ENCODE measurements at places on chromosomes 4 and X.

DNA sequence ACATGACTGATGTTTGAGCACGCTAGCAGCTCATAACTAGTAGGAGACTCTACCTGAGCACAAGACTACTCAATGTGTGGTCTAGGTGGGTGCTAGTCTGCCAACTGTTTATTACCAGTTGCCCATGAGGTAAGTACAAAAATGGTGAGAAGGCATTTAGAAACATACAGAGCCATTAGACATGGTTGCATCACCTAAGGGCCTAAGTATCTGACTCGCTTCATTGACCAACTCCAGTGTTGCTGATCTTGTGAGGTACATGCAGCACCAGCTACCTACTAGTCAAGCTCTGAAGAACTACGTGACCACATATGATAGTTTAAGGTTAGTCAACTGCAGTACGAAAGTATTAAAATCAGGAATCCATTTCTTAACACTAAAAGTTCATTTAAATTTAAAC is 39.9 kb downstream of the APBB2 start:
- DNase-seq, result no peak

DNA sequence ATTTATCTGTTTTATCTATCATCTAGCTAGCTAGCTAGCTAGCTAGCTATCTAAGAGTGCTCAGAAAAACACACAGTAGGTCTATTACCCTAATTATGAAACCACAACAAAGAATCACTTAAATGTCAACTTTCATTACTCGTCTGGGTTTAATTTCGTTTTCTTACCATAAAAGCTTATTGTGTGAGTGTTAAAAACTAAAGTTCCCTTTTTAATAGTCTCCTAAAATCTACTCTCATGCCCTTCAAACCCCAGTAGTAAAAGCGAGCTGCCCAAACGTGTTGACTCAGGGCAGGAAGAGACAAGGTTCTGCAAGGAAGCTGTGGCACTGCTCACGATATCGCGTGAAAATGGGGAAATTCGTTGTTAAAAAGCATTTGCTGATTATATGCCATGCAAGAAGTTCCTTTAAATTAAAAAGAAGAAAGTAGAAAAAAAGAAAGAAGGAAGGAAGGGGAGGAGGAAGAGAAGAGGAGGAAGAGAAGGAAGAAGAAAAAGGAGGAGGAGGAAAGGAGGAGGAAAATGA is 595 bp downstream of the MBNL3 start:
- DNase-seq, result peak; percentile 28

DNA sequence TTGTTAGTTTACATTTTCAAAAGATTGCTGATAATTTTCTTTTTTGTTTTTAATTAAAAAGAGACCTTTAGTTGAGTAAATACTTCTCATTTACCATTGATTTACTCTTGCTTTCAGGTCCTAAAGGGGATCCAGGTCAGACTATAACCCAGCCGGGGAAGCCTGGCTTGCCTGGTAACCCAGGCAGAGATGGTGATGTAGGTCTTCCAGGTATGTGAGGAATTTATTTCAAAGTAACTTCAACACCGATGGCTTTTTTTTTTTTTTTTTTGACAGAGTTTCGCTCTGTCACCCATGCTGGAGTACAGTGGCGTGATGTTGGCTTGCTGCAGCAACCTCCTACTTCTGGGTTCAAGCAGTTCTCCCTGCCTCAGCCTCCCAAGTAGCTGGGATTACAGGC is 135.1 kb downstream of the IRS4 start:
- DNase-seq, result no peak

DNA sequence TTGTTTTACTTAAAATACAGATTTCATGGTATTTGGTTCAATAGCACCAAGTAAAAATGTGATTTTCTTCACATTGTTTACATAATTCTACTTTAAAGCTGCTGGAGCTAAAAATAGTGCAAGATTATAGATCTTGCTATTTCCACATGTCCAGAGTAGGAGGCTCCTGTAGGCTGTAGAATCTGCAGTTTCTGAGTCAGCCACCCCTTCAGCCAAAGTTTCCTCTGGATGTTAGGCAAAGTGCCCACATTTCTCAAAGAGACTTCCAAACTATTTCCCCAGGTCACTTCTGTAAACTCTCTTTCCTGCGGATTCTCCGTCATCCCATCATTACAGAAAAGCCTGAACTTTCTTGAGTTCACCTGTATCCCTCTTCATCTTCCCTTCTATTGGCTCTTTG is 342.5 kb upstream of the FSTL5 start:
- DNase-seq, result no peak

DNA sequence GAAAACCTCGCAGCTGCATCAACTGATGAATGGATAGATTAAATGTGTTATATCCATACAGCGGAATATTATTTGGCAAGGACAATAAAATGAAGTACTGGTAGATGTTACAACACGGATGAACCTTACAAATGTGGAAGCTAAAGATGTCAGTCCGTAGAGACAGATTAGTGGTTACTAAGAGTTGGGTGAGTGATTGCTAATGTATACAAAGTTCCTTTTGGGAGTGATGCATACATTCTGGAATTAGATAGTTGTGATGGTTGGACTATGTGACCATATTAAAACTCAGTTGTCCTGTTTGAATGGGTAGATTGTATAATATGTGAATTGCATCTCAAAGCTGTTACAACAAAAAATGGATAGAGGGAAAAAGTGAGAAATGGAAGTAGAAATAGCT is 2.8 kb downstream of the FIP1L1 start:
- no peak for DNase-seq

DNA sequence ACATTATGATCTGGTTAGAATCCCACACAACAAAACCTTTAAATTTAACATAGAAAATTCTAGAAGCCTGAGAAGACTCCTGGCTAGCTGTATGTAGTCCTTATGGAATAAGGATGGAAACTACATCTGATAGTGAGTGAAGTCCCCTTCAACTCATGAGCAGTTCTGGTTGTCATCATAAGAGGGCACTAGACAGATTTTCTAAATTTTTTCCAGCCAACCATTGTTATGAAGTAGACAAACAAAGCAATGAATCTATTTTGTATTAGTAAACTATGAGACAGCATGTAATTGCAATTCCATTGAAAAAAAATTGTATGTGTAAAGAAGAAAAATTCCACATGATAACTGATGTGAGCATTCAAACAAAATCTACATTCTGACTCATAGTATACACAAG is 35.2 kb downstream of the PWWP3B start:
- no peak for DNase-seq

GRCh38 chr4:76879731-76880364 is 18.1 kb downstream of the SOWAHB start:
- no peak for DNase-seq

DNA sequence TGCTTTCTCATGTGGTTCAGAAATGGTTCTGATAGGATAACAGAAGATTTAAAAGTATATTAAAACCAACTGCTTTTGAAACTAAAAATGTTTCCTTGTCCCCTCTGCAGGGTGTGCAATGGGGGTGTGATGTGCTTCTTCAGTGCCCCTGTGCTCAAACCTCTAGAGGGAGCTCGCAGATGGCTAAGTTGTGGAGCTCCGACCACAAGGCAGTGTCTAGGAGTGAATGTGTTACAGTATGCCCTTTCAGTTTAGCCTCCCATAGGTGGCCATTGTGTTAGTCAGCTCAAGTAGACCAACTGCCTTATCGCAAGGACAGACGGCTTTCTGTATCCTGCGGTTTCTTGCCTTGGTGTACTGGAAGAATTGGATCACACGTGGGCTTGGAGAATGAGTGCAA is 130.5 kb downstream of the TENT5D start:
- DNase-seq, result peak; percentile 18

- DNase-seq, result no peak
Observed at GRCh38 chr4:32196950-32197688, 1477.0 kb downstream of the PCDH7 start.

GRCh38 chr4:151227172-151227571 is 49.8 kb upstream of the PRSS48 start:
- DNase-seq, result no peak

DNA sequence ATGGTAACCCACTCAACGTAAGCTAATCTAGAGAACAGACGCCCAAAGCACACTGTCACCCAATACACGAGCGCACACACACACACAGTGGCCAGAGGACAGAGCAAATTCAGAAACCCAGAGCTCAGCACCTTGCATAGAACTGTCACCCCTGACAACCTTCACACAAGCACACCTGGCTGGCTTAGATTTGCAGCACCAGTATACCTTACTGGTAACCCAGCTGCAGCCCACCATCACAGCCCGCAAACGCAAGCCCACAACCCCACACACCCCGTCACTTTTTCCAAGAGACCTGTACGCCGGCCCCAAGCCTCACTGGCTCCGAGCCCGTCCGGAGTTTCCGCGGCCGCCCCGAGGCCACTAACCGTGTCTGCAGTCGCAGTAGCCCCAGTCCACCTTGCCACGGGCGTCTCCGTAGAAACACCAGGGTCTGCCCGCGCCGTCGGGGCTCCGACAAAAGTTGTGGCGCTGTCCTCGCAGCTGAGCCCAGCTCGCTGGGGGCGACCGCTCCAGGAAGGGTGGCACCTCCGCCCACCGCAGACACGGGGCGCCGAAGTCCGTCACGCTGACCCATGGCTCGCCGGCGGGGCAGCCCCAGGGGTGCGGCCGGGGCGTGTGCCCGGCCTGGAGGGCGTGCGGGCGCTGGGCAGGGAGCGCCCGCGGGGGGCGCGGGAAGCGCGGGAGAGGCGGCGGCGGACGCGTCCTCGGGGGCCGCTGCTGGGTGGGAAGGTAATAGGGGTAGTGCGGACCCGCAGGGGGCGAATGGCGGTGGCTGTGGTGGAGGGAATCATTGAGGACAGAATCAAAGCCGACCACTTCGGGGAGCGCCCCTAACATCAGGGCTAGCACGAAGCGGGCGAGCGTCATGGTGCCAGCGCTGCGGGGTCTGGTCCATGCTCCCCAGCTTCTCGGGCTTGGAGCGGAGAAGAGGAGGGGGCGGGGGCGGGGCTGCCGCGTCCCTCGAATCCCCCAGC is 664 bp downstream of the PRSS12 start:
- no peak for DNase-seq

DNA sequence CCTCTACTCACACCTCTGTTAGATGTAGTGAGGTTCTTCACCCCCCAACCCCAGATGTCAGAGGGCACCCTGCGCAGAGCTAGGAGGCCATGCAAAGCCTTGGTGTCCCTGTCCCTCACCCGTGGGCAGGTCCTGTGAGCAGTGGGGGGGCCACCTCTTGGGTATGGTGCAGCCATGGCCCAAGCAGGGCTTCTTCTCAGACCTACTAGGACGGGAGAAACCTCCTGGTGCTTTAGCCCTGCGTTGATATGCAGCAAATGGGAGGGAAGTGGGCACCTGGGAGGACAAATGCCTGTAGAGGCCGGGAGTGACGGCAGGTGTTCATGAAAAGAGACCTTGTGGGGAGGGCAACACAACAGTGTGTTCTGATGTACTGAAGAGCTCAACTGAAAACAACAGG is 38.5 kb upstream of the MSANTD1 start:
- no peak for DNase-seq

DNA sequence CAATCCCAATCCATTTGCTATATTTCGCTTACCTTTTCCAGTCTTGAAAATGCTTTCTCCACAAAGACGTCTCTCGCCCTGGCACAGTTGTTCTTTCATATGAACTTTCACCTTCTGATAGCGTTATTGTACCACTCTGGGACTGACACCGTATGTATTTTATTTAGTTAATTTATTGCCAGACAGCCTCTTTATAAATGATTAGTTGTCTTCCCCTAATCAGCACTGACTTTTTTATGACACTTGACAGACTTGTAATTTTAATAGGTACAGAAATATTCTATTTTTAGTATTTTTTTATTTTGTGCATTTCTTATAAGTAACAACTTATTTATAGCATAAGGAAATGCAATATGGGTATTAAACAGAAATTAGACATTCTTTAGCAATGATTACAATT is at the start of gene GIMD1:
GIMD1 (minus strand) TSS at position 101 of the 400 bp plus-strand sequence. CDS start 1,343 bp downstream, outside the sequence.
- DNase-seq, result no peak

- no peak for DNase-seq
Observed at GRCh38 chrX:153953342-153953830, 8.9 kb upstream of the RENBP start.

- no peak for DNase-seq
Observed at GRCh38 chr4:156946516-156947424, 24.8 kb downstream of the PDGFC start.

GRCh38 chr4:166895771-166896170 is 338.5 kb downstream of the SPOCK3 start:
- DNase-seq, result no peak
